Skin of body (tissue), 3 donors: ENCODE measurements at places on chromosomes 1 and 21. TPM values are rescaled to one million over a fixed set of nuclear protein-coding genes. Genes with fewer than 3 reads are reported as not detected.

Gene MKNK1
- 27.0 TPM for total RNA-seq

Gene ICOSLG
- 3.5 TPM for total RNA-seq

Gene IER5
- 16.4 TPM for total RNA-seq

Gene CR1
- 3.8 TPM for total RNA-seq

Gene RIMKLA
- 0.10 TPM for total RNA-seq

Gene EDN2
- total RNA-seq = 11.7 TPM
